ENCODE measurements at places on chromosomes 7 and 10.

- no peak for DNase-seq
Measured at GRCh38 chr10:11354823-11355222, 256.6 kb downstream of the USP6NL start.

GRCh38 chr7:7745966-7746365 is 27.6 kb upstream of the RPA3 start:
- DNase-seq, result no peak

- no peak for DNase-seq
Measured at GRCh38 chr7:122561326-122561725, 137.6 kb downstream of the RNF133 start.

DNA sequence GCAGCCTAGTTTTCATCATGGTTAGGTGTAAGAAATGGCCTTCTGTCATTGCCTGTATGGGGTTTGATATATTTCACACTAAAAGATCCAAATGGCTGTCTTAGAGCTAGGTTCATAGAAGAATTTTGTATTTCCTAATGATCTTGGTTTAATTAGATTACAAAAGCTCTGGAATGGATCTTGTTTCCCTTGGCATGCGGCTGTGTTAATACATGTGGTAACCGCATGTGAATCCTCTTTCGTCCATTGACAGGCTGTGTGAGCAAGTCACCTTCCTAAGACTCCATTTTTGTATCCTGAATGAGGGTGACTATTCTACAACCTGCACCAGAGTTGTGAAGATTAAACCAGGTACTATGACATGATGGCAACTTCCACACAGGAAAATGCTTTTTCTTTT is 12.4 kb upstream of the FZD1 start:
- no peak for DNase-seq

GRCh38 chr10:107733328-107734130 is 569.0 kb upstream of the SORCS1 start:
- no peak for DNase-seq

DNA sequence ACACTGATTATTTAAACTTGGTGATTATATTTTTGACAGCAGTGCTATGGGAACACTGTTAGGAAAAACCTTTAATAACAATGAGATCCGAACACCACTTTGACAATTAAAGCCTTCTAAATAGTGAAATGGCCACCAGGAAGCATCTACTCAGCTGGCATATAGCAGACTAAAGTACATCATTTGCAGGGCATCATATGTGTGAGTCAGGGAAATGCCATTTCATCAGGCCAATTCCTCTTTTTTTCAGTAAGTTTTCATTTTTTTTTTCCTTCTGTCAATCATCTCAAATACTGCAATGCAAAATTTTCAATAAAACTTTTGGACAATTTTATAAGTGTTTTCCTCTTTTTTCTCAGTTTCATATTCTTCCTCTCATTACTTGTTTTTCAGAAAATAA is 521.4 kb upstream of the SEMA3D start:
- no peak for DNase-seq
